Glutamatergic neuron (in vitro differentiated cells): ENCODE measurements at places on chromosomes 12 and 14. TPM values are rescaled to one million over a fixed set of nuclear protein-coding genes. Genes with fewer than 3 reads are reported as not detected.

Gene SLC24A4
- 0.34 TPM for total RNA-seq

GRCh38 chr12:113165521-113166450, 16.3 kb downstream of the CFAP73 start:
- H3K27ac ChIP-seq, result no peak overlapping the region
- no peak for DNase-seq
- H3K36me3 ChIP-seq, result no peaks in the 10 kb centered on the region
- H3K4me1 ChIP-seq, result peaks cover 8% of the 10 kb centered on the region
- H3K4me3 ChIP-seq, result no peak overlapping the region

DNA sequence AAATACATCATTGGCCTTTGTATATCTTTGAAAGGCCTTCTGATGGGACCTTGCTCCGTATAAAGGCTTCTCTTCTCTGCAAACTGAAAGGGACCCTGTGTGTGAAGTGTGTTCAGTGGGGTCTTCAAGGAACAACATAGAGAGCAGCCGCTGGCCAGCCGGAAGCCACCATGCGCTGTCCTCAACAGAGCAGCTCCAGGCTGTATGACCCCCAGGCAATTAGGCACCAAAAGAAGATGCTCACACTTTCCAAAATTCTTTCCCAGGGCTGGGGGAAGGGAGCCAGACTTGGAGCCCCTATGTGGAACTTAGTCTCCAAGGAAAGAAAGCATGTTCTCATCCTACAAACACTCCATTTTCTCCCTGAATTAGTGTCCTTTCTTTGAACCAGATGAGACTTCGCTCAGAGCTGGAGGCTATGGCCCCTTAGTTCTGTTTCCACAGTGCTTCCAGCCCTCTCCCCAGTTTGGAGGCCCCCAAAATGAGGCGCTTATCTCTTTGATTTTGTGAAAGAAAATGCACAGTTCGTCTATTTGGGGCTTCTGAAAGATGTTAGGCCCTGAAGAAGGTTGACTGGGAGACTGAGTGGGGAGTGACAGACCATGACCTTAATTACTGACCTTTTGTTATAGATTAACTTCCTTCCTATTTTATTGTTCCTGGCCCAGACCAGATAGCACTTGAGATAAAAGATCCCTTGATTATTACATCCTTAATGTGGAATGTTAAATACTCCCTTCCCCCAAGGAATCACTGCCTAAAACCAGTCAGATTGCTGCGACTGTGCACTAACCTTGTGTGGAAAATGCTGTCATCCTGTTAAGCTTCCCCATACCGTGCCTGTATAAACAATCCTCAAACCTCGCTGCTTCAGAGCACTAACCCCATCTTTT, 128.3 kb upstream of the FGD4 start:
- H3K27me3 ChIP-seq, result peaks cover 14% of the 10 kb centered on the region
- peaks cover 6% of the 10 kb centered on the region for H3K36me3 ChIP-seq
- DNase-seq, result peak; percentile 43
- H3K27ac ChIP-seq, result peak overlapping the region; percentile 75
- peak overlapping the region; percentile 41 for H3K4me3 ChIP-seq
- H3K4me1 ChIP-seq, result peaks cover 53% of the 10 kb centered on the region

Gene TAS2R7
- 0.39 TPM for total RNA-seq

GRCh38 chr14:79588398-79588797, 622.9 kb downstream of the DIO2 start:
- no peak overlapping the region for H3K27ac ChIP-seq
- no peaks in the 10 kb centered on the region for H3K27me3 ChIP-seq
- no peak overlapping the region for H3K4me3 ChIP-seq
- no peak for DNase-seq
- H3K4me1 ChIP-seq, result no peaks in the 10 kb centered on the region

Gene IPO4
- 25.5 TPM for total RNA-seq

Gene CAPZA3
- not detected for total RNA-seq

DNA sequence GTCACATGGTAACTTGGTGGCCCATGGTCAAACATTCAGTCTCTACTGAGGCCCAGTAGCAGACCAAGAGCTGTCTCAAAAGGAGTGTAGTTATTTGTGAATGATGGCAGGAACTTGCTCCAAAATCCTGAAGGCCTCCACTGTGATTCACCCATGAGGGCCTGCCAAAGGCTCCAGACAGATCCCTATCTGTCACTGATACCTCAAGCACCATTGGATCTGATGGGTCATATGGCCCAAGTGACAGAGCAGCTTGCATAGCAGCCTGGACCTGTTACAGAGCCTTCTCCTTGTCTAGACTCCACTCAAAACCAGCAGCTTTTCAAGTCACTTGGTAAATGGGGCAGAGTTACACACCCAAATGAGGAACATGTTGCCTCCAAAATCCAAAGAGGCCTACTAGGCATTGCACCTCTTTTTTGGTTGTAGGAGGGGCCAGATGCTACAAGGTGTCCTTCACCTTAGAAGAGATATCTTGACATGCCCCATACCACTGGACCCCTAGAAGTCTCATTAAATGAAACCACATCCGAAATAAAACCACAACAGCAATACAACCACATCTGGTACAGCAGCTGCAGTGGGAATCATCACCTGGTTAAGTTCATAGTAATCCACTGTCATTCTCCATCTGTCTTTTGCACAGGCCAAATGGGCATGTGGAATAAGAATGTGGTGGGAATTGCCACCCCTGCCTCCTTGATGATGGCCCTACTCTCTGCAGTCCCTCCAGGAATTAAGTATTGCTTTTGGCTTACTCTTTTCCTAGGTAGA, 150.4 kb upstream of the MAX start:
- no peak for DNase-seq
- no peak overlapping the region for H3K27ac ChIP-seq
- peaks cover 5% of the 10 kb centered on the region for H3K27me3 ChIP-seq
- no peak overlapping the region for H3K4me3 ChIP-seq
- peaks cover 4% of the 10 kb centered on the region for H3K36me3 ChIP-seq
- peaks cover 5% of the 10 kb centered on the region for H3K4me1 ChIP-seq

Gene KCNA1
- total RNA-seq, result 0.05 TPM

Gene VSX2
- not detected for total RNA-seq

GRCh38 chr14:34233619-34234018, 228.4 kb downstream of the SPTSSA start:
- no peak overlapping the region for H3K27ac ChIP-seq
- no peaks in the 10 kb centered on the region for H3K36me3 ChIP-seq
- H3K27me3 ChIP-seq, result no peaks in the 10 kb centered on the region
- DNase-seq, result no peak

DNA sequence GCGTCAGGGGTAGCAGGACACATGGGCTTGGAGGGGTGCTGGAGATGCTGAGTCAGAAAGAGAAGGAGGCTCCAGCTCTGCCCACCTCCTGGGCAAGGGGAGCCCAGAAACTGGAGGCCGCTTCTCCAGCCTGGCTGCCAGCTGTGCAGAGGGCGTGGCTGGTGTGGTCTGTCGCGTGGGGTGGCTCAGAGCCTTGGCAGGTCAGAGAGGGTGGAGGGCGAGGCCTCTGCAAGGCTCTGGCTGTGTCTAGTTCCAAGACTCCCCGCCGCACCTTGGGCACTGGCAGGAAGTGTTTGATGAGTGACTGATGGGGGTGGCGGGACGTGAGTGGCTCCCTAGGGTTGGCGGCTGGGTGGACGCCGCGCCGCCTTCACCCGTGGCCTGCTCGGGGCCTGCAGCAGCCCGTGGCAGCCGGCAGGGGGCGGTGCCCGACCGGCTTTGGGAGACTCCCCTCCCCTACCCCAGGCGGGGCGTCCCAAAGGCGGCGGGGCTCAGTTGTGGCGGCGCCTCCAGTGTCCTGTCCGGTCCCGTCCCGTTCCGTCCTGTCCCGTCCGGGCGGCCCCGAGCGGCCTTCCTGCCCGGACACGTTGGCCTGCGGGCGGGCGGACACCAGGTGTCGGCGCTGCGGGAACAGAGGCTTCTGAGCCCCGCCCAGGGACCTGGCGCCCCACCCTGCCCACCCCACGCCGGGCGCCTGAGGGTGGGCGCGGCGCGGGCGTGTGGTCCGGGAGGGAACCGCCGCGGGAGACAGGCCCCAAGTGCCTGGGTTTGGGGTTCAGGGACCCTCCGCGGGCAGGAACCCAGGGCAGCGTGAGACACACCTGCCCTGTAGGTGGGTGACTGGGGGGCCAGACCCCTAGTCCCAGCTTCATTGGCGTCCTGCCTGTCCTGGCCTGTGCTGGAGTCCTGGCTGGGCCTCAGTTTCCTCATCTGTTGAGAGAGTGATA, 39.7 kb downstream of the KRT80 start:
- H3K27me3 ChIP-seq, result peaks cover 6% of the 10 kb centered on the region
- no peak overlapping the region for H3K4me3 ChIP-seq
- no peaks in the 10 kb centered on the region for H3K4me1 ChIP-seq

DNA sequence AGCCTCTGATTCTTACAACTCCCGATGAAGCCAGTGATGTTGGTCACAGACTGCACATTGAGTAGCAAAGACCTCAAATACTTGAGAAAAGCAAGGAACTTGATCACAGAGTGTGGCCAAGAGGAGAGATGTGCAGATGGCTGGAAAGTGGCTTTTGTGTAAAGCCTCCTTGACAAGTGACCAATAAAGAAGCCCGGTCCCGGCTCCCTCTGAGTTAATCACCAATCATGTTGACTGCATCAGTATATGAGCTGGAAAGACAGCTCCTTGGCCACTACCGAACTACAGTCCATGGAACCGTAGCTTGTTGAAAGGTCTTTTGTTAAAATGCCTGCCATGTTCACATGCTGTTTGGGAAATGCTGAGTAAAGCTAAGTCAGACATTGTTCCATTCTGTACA, 23.7 kb upstream of the SERPINA6 start:
- no peaks in the 10 kb centered on the region for H3K4me1 ChIP-seq
- H3K27ac ChIP-seq, result no peak overlapping the region
- no peak overlapping the region for H3K4me3 ChIP-seq
- no peaks in the 10 kb centered on the region for H3K36me3 ChIP-seq
- H3K27me3 ChIP-seq, result peaks cover 3% of the 10 kb centered on the region

DNA sequence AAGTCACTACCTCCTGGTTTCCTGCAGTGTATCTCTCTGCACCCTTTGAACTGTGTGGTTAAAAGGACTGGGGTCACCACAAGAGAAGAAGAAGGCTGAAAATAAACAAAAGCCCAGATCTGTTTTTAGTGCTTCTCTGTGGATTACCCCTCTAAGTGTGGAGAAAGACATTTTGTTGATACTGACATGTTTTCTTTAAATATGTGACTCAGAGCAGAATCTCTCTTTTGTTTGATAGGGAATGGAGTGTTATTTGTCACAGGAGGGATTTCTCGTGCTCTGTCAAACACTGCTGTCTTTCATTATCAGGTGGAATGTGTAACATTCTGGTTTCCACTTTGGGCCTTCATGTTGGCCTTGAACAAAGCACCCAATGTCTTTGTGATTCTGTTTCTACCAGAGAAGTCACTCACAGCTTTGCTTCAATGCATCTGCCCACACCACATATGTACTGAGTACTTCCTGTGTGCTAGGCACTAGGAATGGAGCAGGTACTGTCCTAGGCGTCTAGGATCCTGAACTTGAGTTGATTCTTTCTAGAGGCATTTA, 82.1 kb downstream of the PLXNC1 start:
- no peaks in the 10 kb centered on the region for H3K36me3 ChIP-seq
- DNase-seq, result no peak
- H3K27ac ChIP-seq, result no peak overlapping the region
- H3K4me1 ChIP-seq, result no peaks in the 10 kb centered on the region
